Activated T-helper 17 cell treated with anti-CD3 and anti-CD28 coated beads, Interleukin-2, amount 50 U/mL, for 72 hours (primary cell): ENCODE measurements at places on chromosomes 4 and X. TPM values are rescaled to one million over a fixed set of nuclear protein-coding genes. Genes with fewer than 3 reads are reported as not detected.

- no peak for ATAC-seq
These were observed 241.7 kb upstream of the TLL1 start for GRCh38 chr4:165631208-165631894.

DNA sequence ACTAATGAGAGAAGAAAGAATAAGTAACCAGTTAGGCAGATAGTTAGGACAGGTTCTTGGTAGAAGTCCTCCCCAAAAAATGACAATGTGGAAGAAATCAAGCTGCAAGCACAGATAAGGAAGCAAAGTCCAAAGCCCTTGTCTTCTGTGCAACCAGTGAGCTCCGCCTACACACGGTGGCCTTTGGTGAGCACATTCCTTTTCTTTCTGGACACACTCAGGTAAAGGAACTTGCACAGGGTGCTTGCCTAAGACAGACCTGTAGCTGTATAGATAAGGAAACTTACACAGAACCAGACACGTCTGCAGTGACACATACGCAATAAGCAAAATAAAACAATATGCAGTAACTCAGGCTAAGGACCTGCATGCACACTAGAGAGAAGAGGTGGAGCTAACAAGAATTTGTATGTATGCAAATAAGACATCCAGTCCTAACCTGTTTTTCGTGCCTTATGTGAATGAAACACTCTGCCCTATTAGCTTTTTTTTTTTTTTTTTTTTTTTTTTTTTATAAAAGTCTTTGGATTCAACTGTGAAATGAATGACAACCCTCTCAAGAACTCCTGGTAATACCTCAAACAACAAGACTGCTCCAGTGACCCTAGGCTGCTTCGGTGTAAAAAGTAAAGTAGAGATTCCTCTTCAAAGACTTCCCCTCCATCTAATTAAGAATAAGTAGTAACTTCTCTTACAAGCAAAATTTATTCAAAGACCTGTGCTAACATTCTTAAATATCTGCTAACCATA lies 48.8 kb downstream of the UGT2B10 start:
- ATAC-seq, result no peak

DNA sequence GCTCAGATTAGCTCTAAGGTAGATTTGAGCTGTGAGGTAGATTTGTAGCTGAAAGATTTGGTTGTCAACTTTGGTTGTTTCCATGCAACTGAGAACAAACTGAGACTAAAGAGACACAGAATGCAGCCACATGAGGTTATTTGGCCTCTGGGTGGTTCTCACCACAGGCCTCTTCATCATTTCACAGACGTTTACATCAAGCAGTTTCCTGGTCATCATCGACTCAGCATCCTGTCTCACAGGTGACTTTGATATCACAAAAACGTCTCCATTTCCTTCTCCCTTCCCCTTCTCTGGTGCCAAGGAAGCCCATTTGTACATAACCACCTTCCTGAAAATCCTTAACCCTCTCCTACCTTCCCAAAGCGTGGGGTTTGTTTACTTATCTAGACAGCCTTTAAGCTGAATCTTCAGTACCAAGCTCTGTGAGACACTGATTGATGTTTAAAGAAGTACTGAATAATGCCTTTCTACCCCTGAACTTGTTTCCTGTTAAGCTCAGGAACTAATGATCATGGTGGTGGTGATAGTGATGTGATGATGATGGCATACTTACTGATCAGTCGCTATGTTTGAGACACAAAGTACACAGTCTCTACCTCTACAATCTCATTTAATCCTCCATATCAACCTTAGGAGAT lies 81.9 kb downstream of the FAM114A1 start:
- peak; percentile 92 for ATAC-seq

DNA sequence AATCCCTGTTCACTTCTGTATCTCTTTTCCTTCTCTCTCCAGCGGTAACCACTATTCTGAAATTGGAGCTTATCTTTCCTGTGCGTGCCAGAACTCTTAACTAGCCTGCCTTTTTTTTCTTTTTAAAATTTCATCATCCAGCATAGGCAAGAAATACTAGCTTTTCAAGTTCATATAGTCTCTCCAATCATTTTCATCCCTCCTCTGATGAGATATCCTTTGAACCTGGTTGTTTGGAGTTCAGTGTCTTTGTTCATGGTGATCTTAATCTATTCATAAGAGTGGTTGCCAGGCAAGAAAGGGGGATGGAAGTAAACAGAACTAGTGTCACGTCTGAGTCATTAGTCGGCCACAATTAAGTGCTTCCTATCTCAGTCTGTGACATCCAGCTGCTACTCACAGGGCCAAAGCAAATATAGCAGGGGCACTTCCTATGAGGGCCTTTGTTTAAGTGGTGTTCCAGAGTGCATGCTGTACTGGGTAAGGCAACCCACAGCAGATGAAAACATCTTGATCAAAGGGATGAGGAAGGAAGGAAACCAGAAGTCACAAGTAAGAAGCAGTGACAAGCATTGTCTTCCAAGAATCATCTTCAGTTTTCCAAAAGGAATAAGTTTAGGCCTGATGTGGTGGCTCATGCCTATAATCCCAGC lies 56.4 kb upstream of the XIAP start:
- peak; percentile 95 for ATAC-seq

GRCh38 chrX:154603438-154604430 lies 15.3 kb downstream of the CTAG1B start:
- no peak for ATAC-seq

GRCh38 chr4:60953826-60954225 lies 246.3 kb upstream of the ADGRL3 start:
- ATAC-seq, result no peak

DNA sequence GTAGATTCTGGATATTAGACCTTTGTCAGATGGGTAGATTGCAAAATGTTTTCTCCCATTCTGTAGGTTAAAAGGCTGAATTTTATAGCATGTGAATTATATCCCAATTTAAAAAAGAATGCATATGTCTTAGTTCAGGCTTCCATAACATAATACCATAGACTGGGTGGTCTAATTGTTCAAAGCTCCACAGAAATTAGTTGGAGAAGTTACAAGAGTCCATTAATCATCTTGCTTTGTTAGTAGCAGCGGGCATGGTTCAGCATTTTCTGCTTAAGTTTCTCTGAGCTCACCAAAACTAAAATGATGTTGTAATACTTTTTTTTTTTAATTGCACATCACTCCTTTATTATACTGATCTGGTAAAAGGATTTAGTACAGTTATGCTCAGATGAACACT lies 1.8 kb downstream of the PGAM4 start:
- ATAC-seq, result no peak

- no peak for ATAC-seq
These were observed 7.7 kb upstream of the PGAM4 start for GRCh38 chrX:77977095-77977494.

DNA sequence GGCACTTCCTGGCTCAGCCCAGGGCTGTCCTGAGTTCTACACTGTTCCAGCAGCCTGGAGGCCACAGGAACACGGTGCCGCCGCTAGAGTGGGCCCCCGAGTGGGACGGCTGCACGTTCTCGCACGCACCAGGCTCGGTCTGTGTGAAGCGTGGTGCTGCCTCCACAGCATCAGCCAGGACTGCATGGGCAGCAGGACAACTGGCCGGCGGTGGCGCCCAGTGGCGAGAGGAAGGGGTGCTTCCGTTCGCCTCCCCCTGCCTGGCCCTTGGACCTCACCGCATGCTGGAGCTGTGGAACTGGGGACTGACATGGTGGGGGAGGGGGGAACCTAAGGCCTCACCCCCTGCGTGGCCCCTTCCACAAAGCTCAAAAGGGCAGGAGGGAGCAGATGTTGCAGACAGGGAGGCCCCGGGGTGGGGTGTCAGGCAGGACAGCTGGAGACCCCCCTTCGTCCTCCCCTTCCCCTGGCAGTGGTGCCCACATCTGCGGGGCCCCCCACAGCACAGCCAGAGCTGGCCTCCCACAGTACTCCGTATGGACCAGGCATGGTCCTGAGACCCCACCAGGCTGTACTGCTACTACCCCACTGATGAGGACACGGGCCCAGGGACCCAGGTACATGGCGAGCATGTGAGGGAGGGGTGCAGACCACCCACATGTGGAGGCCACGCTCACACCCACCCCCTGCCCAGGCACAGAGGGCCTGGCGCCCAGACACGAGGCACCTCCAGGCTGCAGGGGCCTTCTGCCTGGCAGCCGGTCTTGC lies 58.5 kb downstream of the ACOX3 start:
- no peak for ATAC-seq

GRCh38 chr4:26377328-26378311 lies 56.8 kb downstream of the RBPJ start:
- ATAC-seq, result no peak

DNA sequence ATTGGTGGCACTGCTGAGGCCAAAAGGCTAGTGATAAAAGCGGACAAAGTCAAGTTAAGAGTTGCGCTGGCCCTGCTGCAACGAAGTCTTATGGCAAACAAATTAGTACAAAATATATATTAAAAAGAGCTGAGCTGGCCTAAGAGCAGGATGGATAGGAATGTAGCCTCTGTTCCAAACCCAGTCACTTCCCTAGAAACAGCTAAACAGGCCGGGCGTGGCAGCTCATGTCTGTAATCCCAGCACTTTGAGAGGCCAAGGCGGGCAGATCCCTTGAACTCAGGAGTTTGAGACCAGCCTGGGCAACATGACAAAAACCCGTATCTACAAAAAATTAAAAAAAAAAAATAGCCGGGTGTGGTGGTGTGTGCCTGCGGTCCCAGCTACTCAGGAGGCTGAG lies 32.4 kb upstream of the UGDH start:
- no peak for ATAC-seq

GRCh38 chrX:143378851-143379250 lies 138.4 kb downstream of the SPANXN3 start:
- no peak for ATAC-seq

- no peak for ATAC-seq
These were observed 54.7 kb upstream of the KLHL13 start for GRCh38 chrX:118171356-118171755.

- no peak for ATAC-seq
These were observed 35.9 kb upstream of the CXCL8 start for GRCh38 chr4:73704314-73705055.

DNA sequence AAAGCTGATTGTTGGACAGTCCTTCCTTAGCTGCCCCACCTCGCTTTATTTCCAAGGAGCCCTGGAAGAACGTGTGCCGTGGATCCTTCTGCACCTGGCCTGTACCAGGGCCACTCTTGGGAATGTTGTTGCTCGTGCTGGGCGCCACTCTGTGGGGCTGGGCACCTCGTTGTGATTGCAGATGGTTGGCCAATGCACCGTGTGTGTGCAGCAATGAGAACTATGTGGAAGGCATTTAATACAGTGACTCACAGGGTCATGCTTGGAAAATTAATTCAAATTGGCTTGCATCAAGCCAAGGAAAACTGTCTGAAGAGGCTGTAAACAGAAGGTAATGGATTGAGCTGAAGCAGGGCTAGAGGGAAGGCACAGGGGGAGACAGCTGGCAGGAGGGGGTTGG lies 37.0 kb upstream of the CD99L2 start:
- ATAC-seq, result no peak

- ATAC-seq, result no peak
These were observed 103.3 kb downstream of the DCLK2 start for GRCh38 chr4:150181536-150181935.

GRCh38 chrX:132488180-132488705 lies 595 bp downstream of the MBNL3 start:
- ATAC-seq, result peak; percentile 55

- no peak for ATAC-seq
These were observed 98.2 kb downstream of the SOWAHB start for GRCh38 chr4:76799718-76800117.

DNA sequence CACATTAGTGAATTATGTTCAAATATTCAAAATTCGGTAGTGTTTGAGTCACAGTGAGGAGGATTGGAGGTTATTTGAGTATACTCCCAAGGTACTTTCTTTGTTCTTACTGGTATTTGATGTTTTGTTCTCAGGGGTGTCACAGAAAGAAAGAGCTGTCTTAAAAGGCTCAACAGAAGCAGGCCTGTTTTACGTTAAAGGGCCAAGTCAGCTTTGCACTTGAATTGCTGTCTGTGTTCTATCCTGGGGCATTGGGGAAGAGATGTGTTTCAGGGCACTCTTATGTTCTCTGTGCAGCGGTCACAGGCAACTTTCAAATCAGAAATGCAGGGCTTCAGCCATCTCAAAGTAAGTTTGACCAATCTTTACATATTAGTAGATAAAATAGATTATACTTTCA lies 1113.1 kb upstream of the LCORL start:
- no peak for ATAC-seq

GRCh38 chr4:39166669-39167068 lies 15.7 kb upstream of the WDR19 start:
- no peak for ATAC-seq

DNA sequence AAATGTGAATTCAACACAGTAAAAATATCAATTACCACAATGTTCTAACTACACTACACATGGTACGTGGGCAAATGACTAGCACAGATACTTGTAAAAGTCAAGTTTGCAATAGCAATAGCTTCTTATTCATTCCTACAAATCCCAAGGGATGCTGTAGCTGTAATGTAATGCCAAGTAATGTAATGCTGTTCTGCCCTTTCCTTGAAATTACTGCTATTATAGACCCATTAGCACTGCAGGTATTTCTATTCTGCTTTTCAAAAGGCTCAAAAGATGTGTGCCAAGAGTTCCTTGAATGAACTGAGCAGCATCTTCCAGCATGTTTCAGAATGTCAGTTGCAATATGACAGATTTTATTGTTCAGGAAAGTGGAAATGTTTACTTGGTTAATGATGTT lies 129.9 kb upstream of the BANK1 start:
- ATAC-seq, result no peak

DNA sequence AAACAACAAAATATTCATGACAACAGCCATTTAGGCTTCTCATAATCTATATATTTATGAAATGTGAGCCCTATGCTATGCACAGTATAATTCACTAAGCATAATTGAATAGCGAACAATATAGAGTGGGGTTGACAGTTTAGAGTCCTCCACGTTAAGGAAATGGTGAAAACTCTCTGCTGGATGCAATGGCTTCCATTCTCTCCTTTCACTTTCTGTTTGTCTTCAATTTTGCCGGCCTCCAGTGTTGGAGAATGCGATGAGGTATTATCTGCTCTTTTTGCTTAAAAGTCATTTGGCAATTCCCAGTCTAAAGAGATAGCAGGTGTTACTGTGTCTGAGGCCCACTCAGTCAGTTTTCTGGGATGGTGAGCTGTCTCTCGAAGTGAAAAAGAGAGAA lies 52.1 kb downstream of the NPY5R start:
- no peak for ATAC-seq

- ATAC-seq, result no peak
These were observed 644 bp downstream of the ERCC6L start for GRCh38 chrX:72238183-72238582.

DNA sequence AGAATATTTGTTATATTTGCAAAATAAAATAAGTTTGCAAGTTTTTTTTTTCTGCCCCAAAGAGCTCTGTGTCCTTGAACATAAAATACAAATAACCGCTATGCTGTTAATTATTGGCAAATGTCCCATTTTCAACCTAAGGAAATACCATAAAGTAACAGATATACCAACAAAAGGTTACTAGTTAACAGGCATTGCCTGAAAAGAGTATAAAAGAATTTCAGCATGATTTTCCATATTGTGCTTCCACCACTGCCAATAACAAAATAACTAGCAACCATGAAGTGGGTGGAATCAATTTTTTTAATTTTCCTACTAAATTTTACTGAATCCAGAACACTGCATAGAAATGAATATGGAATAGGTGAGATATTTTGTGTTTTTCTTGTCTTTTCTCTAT lies at the start of gene AFP:
Gene AFP, plus strand, starts transcription at position 238 of the 400 bp plus-strand sequence. Its CDS starts 42 bp downstream, at position 280.
- ATAC-seq, result no peak

The CYBB gene
- 0.24 TPM for total RNA-seq

The MAOB gene
- not detected for total RNA-seq

The SNCA gene
- 0.93 TPM for total RNA-seq

The ARHGAP10 gene
- total RNA-seq, result 11.1 TPM

The SMARCA1 gene
- 0.53 TPM for total RNA-seq

The CPXCR1 gene
- not detected for total RNA-seq

The SPANXC gene
- not detected for total RNA-seq

The NKX3-2 gene
- total RNA-seq, result not detected
